Naive thymus-derived CD8-positive, alpha-beta T cell (primary cell): ENCODE measurements at places on chromosomes 11 and 22. TPM values are rescaled to one million over a fixed set of nuclear protein-coding genes. Genes with fewer than 3 reads are reported as not detected.

- no peaks in the 10 kb centered on the region for H3K27me3 ChIP-seq
- peaks cover 30% of the 10 kb centered on the region for H3K4me1 ChIP-seq
- DNase-seq = no peak
- H3K27ac ChIP-seq = no peak overlapping the region
- peaks cover 7% of the 10 kb centered on the region for H3K36me3 ChIP-seq
Observed at GRCh38 chr11:942823-943222, 17.2 kb downstream of the AP2A2 start.

GRCh38 chr11:88603091-88603867, 265.7 kb upstream of the CTSC start:
- no peak for DNase-seq
- H3K4me1 ChIP-seq = no peaks in the 10 kb centered on the region
- H3K4me3 ChIP-seq = no peak overlapping the region
- no peaks in the 10 kb centered on the region for H3K27me3 ChIP-seq

GRCh38 chr11:122094836-122095235, 21.2 kb downstream of the BLID start:
- no peak overlapping the region for H3K4me3 ChIP-seq
- peaks cover 25% of the 10 kb centered on the region for H3K27me3 ChIP-seq
- DNase-seq = no peak
- no peaks in the 10 kb centered on the region for H3K4me1 ChIP-seq
- no peaks in the 10 kb centered on the region for H3K36me3 ChIP-seq

- no peak for DNase-seq
- no peak overlapping the region for H3K4me3 ChIP-seq
- H3K36me3 ChIP-seq = peaks cover 4% of the 10 kb centered on the region
Observed at GRCh38 chr11:108142304-108142703, 20.9 kb downstream of the ACAT1 start.

- H3K4me1 ChIP-seq = no peaks in the 10 kb centered on the region
- no peak for DNase-seq
- no peak overlapping the region for H3K27ac ChIP-seq
- no peaks in the 10 kb centered on the region for H3K36me3 ChIP-seq
- H3K27me3 ChIP-seq = peaks cover 13% of the 10 kb centered on the region
- no peak overlapping the region for H3K4me3 ChIP-seq
Observed at GRCh38 chr11:83641511-83641910, 355.3 kb upstream of the CCDC90B start.

DNA sequence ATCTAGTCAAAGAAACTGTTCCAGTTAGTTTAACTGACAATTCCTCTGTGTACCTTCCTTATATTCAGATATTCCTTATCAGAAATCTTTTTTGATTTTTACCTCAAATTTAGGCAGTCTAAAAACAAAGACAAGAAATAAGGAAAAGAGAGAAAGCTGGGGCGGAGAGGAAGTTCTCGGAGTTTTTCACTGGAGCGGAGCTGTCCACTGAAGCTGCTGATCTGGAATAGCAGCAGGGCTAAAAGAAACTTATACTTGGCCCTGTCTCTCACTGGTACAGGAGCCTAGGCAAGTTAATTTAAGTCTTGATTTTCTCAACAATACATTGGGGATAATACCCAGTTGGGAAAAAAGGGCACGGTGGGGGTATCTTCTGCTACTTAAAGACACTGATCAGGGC, 59.2 kb upstream of the CYP2D6 start:
- H3K27ac ChIP-seq = no peak overlapping the region
- DNase-seq = no peak
- peaks cover 40% of the 10 kb centered on the region for H3K4me1 ChIP-seq
- H3K4me3 ChIP-seq = no peak overlapping the region

DNA sequence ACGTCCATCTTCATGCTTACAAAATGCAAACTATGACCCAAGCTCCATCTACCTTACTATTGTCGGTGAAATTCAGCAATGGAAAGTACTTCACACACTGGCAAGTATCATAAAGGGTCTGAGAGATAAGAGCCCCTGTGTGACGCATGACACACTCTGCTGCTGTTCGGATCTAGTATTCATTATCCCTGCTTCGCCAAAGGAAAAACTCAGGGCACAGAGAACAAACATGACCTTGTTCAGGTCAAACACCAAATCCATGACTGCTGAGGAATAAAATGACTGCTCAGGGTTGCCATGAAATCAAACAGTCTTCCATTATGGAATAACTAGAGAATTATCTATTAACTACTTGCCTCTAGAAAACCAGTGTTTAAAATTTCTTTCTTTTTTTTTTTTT, 73.0 kb downstream of the MICAL3 start:
- no peak for DNase-seq
- no peak overlapping the region for H3K4me3 ChIP-seq
- no peaks in the 10 kb centered on the region for H3K36me3 ChIP-seq
- peaks cover 25% of the 10 kb centered on the region for H3K4me1 ChIP-seq
- H3K27me3 ChIP-seq = no peaks in the 10 kb centered on the region

GRCh38 chr11:64762674-64763525, 3.1 kb upstream of the PYGM start:
- H3K36me3 ChIP-seq = peaks cover 20% of the 10 kb centered on the region
- H3K27ac ChIP-seq = peak overlapping the region; percentile 87
- peaks cover 89% of the 10 kb centered on the region for H3K4me1 ChIP-seq
- peak overlapping the region; percentile 85 for H3K4me3 ChIP-seq

- peaks cover 28% of the 10 kb centered on the region for H3K27me3 ChIP-seq
- H3K27ac ChIP-seq = no peak overlapping the region
- H3K4me3 ChIP-seq = no peak overlapping the region
- no peak for DNase-seq
- H3K4me1 ChIP-seq = no peaks in the 10 kb centered on the region
- no peaks in the 10 kb centered on the region for H3K36me3 ChIP-seq
Observed at GRCh38 chr11:75208446-75208845, 32.1 kb upstream of the TPBGL start.

DNA sequence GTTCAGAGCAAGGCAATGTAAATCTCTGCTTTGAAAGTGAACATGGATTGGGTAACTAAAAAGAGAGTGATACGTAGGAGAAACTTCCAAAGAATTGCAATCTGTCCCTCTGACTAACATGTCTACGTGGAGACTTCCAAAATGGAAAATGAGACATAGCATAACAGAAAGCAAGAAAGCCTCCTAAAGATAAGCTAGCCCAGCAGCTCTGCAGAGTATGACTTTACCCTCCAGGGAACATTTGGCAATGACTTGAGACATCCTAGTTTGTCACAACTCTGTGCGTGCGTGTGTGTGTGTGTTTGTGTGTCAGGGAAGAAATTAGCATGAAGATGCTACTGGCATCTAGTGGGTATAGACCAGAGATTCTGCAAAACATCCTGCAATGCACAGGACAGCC, 817.4 kb downstream of the NTM start:
- H3K27ac ChIP-seq = no peak overlapping the region
- no peaks in the 10 kb centered on the region for H3K4me1 ChIP-seq
- DNase-seq = no peak
- H3K27me3 ChIP-seq = peaks cover 12% of the 10 kb centered on the region
- no peak overlapping the region for H3K4me3 ChIP-seq
- no peaks in the 10 kb centered on the region for H3K36me3 ChIP-seq

- peak overlapping the region; percentile 58 for H3K27ac ChIP-seq
- peaks cover 29% of the 10 kb centered on the region for H3K4me1 ChIP-seq
Observed at GRCh38 chr22:20429254-20430100, 8.1 kb downstream of the SCARF2 start.

DNA sequence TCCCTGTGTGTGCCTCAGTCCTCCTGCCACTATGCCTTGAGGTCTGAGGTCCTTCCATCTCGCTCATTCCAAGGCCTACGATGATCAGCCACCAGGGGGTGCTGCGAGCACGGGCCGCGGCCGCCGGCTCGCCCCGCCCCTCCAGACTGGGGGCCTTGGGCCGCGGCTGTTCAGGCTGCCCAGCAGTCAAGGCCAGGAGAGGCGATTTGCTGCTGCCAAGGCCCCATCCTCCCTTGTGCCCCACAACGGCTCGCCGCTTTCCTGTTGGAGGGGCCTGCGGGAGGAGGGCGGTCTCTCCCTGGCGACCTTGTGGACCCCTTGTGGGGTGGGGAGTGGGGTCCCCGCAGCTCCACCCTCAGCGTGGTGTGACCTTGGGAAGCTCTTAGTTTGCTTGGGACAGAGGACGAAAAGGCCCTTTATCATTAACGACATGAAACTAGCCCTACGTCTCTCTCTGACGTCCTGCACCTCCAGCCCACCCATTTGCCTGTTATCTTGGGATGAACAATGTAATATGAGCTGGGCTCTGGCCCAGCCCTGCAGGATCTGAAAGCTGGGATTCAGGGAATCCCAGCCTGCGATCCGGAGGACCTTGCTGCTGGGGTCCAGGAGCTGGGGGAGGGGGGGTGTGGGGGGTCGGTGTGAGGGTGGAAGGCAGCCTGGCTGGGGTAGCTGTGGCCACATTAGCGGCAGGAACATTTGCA, 5.3 kb upstream of the GALR3 start:
- no peak overlapping the region for H3K27ac ChIP-seq
- peaks cover 19% of the 10 kb centered on the region for H3K4me1 ChIP-seq
- no peaks in the 10 kb centered on the region for H3K36me3 ChIP-seq
- DNase-seq = peak; percentile 78
- peaks cover 23% of the 10 kb centered on the region for H3K27me3 ChIP-seq
- peak overlapping the region; percentile 20 for H3K4me3 ChIP-seq

DNA sequence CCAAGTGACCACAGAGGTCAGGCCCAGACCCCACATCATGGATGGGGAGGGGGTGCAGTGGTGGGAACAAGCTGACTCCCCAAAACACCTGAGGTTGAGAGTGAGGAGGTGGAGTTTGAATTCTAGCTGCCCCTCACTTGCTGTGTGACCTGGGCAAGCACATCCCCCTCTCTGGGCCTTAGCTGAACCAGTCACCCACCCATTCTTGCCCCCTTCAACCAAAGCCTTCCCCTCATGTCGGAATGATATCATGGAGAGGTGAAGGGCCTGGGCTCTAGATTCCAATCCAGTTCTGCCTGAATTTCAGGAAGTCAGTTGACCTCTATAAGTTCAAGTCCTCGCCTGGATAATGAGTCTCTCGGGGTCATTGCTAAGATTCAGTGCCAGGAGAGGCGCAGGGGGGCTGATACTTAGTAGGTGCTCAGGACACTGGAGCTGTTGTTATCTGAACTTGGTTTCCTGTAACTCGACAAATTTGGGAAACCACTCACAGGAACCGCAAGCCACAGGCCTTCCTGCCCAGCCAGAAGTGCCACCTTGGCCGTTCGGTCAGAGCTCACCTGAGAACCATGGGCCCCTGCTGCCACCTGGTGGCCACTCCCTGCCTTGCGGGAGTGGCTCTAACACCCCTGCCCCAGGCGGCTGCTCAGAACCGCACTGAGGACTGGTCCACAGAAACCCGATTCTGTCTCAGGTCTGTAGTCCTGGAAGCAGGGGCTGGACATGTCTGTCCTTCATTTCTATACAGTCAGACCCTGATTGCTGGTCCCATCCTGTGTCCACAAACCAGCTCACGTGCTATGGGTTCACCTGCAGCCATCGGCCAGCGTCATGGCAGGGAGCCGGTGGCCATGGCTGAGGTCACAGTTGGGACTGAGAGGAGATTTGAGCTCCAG, 6.9 kb downstream of the CDC42EP1 start:
- peaks cover 9% of the 10 kb centered on the region for H3K27me3 ChIP-seq
- peaks cover 27% of the 10 kb centered on the region for H3K4me1 ChIP-seq
- H3K4me3 ChIP-seq = peak overlapping the region; percentile 82
- H3K27ac ChIP-seq = peak overlapping the region; percentile 80
- H3K36me3 ChIP-seq = no peaks in the 10 kb centered on the region

The CDKN1C gene
- total RNA-seq = 3.6 TPM

The AHNAK gene
- 231 TPM for total RNA-seq

The C11orf97 gene
- not detected for total RNA-seq

The DKK3 gene
- 8.6 TPM for total RNA-seq

The HEPN1 gene
- not detected for total RNA-seq

The ZDHHC24 gene
- 29.3 TPM for total RNA-seq

The FAM83F gene
- 0.41 TPM for total RNA-seq

The ZNF280B gene
- 2.4 TPM for total RNA-seq

The ELMOD1 gene
- not detected for total RNA-seq

The NXPE1 gene
- not detected for total RNA-seq
